ENCODE measurements at places on chromosomes 1 and 21.
A peak's percentile ranks its signal among the peaks of the same experiment; 100 is the strongest.

GRCh38 chr1:10459184-10459583, 9.4 kb downstream of the CORT start:
- DNase-seq: peak; percentile 79

- no peak for DNase-seq
Observed at GRCh38 chr1:90502194-90502593, 214.9 kb downstream of the BARHL2 start.

GRCh38 chr21:33945652-33946270, 30.2 kb upstream of the ATP5PO start:
- no peak for DNase-seq

DNA sequence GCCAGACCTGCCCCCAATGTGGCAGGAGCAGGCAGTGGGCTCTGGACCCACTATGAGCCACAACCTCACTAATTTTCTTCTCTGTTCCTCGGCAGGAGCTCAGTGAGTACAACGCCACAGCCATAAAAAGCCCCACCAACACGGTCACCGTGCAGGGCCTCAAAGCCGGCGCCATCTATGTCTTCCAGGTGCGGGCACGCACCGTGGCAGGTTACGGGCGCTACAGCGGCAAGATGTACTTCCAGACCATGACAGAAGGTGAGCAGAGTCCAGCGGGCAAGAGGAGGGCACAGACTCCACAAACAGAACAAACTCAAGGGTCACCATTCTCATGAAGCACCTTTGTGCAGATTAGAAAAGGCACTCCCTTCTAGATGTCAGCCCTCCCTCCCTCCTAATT, 79.9 kb downstream of the LACTBL1 start:
- no peak for DNase-seq

DNA sequence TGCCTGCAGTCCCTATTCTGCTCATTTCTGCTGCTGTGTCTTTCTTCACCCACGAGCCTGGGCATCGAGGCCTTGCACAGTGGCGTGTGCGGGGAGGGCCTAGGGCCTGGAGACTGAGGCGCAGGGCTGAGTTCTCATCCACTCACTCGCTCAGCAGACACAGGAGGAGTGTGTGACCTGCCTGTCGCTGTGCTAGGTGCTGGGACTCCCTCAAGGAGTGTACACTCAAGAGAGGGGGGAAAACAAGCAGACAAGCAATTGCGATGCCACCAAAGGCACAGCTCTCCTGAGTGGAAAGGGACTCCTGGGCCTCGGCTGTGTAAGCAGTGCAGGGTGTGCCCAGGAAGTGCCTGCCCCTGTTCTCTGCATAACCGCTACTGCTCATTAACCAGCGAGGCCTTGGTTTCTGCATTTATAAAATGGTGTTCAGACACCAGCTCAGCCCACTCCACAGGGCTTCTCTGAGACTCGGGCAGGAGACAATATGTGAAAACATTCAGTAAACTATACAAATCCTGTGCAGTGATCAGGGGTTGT, 4.2 kb downstream of the RD3 start:
- DNase-seq: no peak
